Effector CD4-positive, alpha-beta T cell (primary cell): ENCODE measurements at places on chromosomes 6 and 20.

- no peak for DNase-seq
Observed at GRCh38 chr6:80263585-80263984, 157.1 kb downstream of the BCKDHB start.

GRCh38 chr20:53725575-53725970 is 131.9 kb upstream of the ZNF217 start:
- DNase-seq, result no peak

- no peak for DNase-seq
Observed at GRCh38 chr6:11634948-11635347, 97.4 kb downstream of the TMEM170B start.

DNA sequence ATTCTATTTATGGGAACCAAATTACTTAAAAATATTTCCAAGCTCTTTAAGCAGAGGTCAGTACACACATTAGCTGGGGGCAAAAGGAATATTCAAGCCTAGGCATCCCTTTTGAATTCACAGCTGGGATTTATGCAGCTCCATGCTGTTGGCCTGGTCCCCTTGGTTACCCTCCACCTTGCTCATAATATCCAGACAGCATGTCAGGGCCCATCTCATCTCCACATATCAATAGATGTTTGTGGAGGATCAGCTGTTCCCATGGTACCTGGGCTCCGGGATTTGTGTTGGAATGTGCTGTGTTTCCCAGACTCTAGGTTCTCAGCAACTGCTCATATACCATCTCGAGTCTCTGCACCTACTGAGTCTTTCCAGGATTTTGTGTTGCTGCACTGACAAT is 534.8 kb downstream of the BMP2 start:
- no peak for DNase-seq

GRCh38 chr6:1436334-1437306 is 47.2 kb downstream of the FOXF2 start:
- DNase-seq, result peak; percentile 25

GRCh38 chr6:73309785-73310502 is 44.1 kb downstream of the DPPA5 start:
- peak; percentile 12 for DNase-seq

GRCh38 chr6:156783958-156784357 is 6.8 kb downstream of the ARID1B start:
- DNase-seq, result no peak

GRCh38 chr6:143451531-143451930 is 926 bp downstream of the PEX3 start:
- DNase-seq, result no peak

- no peak for DNase-seq
Observed at GRCh38 chr20:4012589-4012988, 2.8 kb downstream of the RNF24 start.

DNA sequence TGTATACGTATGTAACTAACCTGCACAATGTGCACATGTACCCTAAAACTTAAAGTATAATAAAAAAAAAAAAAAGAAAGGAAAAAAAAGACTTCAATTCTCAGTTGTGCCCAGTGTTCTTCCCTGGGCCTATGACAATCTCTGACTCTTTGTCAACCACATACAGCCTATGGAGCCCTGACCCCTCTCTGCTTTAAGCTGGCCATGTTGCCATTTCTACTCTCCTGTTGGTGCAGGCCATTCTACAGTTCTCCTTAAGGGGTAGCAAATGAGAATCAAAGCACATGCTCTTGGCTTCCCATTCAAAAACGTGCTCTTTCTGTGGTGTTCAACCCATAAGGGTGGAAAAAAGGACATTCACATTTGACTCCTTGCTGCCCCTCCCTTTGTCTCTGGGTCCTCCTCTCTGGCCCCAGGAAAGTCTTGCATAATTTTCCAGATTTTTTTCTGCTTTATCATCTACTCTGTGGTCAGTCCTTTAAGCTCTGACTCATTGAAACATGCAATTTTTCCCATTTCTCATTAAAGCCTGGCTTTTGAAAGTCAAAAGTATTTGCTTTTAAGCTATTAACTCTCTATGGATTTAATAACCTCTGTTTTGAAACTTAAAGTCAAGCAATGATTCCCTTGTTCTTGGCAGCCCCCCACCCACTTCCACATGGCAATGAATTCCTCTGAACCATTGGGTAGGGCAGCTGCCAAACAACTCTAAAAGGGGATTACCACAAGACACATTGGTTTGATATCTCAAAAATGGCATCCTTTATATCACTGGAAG is 208.6 kb upstream of the MCHR2 start:
- no peak for DNase-seq

GRCh38 chr6:63440057-63440456 is 120.3 kb upstream of the LGSN start:
- no peak for DNase-seq

DNA sequence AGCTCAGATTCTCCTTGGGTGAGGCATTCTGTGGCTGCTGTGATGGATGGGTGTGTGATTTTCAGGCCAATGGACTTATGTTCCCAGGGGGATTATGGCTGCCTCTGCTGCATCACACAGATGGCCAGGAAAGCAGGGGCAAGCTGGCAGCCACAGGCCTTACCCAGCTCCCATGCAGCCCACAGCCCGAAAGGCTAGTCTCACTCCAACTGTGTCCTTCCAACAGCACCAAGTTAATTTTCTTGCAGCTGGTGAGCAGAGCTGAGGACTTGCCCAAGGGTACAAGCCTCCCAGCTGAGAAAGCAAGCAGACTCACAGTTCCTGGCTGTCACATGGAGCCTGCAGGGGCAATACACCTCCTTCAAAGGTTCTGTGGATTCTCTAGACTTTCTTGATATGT is 155.2 kb upstream of the KHDRBS2 start:
- no peak for DNase-seq

DNA sequence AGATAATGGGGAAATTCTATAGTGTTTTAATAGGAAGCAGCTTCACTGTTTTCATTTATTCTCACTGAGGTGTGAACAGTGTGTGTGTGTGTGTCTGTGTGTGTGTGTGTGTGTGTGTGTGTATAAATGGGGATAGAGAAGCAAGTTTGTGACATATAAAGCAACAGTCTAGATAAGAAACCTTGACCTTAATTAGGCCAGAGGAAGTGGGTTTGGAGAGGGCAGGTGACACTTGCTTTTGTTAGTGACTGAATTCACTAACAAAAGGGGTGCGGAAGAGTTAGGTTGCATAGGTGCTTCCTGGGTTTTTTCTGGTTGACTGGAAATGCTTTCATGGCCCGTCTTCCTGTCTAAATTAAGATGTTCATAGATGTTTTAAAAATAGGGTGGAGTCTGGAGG is 515.7 kb upstream of the FLRT3 start:
- DNase-seq, result no peak

GRCh38 chr6:134424798-134425170 is 106.9 kb upstream of the SGK1 start:
- no peak for DNase-seq

GRCh38 chr20:52959125-52959524 is 13.0 kb upstream of the TSHZ2 start:
- DNase-seq, result no peak

DNA sequence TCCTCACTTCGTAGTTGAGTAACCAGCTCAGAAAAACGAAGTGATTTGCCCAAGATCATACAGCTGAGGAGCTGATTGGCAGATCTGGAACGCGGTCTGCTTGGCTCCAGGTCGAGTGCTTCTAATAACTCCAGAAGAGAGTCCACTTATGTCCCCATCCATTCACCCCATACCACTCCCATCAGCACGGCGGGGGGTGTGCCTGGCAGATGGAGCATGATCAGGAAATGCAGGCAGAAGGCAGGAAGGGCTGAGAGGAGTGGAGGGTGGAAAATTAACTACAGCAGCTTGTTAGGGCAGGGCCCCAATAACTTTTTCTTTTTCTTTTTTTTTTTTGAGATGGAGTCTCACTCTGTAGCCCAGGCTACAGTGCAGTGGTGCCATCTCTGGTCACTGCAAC is 15.0 kb downstream of the FITM2 start:
- no peak for DNase-seq
